ENCODE measurements at places on chromosomes 16 and 17.

- DNase-seq, result no peak
Observed at GRCh38 chr17:61753696-61754095, 109.6 kb downstream of the BRIP1 start.

- no peak for DNase-seq
Observed at GRCh38 chr17:61410141-61411010, 10.7 kb downstream of the TBX2 start.

GRCh38 chr17:40872416-40872815 is 5.4 kb upstream of the KRT12 start:
- DNase-seq, result no peak

- no peak for DNase-seq
Observed at GRCh38 chr16:49681217-49681883, 174.6 kb downstream of the ZNF423 start.

- no peak for DNase-seq
Observed at GRCh38 chr16:29791845-29792807, 1.6 kb downstream of the KIF22 start.

DNA sequence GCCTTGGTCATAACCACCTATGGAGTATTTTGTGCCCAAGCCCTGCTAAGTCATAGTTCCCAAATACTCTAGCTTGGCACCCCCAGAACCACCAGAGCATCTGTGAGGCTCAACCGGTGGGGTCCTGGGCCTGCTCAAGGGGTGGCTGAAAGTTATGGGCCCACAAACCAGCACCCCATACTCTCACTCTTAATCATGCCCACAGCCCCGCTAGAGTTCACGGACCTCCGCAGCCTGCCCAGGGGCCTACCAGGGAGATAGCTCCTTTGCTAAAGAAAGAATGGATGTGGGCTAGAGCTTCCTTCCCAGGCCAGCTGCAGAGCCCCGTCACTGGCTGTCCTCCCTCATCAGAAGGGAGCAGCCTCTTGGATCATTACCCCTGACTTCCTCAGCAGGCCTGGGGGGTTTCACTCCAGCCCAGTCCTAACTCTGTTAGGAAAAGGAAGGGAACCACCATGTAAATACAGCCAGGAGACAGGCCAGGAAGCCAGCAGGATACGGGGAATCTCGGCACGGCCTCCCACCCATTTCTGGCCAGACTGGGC is 1.4 kb downstream of the GIT1 start:
- no peak for DNase-seq

DNA sequence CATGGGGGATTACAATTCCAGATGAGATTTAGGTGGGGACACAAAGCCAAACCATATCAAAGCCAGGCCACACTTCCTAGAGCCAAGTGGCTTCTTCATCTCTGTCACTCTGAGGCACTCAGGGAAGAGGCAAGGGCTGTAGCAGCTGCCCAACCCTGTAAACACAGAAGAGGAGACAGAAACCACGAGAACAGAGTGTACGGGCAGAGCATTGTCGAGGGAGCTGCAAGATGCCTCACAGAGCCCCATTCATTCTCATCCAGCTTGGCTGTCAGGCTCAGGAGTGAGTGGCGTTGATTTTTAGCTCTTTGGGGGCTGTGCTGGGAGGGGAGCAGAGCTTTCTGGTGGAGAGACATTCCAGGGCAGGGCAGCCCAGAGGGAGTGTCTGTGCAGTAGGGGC is 117.2 kb upstream of the SALL1 start:
- no peak for DNase-seq

DNA sequence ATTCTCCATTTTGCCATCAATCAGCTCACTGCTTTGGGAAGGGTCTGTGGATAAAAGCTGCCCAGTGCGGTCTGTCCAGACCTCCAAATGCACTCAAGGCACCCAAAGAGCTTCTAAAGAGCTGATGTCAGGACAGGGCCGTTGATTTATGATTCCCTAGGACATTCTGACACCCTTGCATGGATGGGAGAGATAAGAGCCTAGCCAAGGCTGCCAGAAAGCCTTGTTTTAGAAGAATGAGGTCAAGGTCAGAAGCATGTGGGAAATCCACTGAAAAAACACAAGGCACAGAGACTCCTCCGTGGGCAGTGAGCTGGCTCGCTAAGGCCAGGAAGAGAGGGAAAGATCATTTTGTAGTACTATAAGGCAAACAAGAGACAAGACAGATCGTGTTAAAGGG is 214.0 kb downstream of the CDH11 start:
- DNase-seq, result no peak

DNA sequence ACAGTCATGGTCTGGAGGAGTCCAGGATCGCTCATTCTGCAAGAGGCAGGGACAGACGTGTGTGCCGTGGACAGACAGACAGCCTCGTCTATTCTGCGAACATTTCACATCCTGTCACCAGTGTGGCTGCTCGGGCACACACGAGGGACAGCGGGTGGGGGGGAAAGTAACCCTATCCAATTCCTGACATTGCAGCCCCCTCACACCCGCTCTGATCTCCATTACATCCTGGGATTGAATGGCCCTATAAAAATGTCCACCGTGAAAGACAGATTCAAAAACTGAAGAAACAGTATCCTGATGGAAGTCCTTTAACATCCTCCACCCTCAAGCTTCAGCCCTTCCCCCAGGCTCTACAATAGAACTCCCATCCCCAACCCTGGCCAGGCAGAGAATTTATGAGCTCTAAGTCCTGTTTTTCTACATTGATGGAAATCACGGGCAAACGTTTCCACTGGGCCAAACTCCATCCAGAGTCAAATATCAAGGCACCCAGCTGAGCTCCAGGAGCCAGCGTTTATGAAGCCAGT is 39.4 kb downstream of the HS3ST3A1 start:
- peak; percentile 93 for DNase-seq

- DNase-seq, result no peak
Observed at GRCh38 chr16:49857423-49858181, 1.7 kb upstream of the ZNF423 start.

GRCh38 chr17:82892899-82893565 is 53.2 kb upstream of the ZNF750 start:
- no peak for DNase-seq

- peak; percentile 70 for DNase-seq
Observed at GRCh38 chr16:50509521-50510341, 38.5 kb upstream of the NKD1 start.

DNA sequence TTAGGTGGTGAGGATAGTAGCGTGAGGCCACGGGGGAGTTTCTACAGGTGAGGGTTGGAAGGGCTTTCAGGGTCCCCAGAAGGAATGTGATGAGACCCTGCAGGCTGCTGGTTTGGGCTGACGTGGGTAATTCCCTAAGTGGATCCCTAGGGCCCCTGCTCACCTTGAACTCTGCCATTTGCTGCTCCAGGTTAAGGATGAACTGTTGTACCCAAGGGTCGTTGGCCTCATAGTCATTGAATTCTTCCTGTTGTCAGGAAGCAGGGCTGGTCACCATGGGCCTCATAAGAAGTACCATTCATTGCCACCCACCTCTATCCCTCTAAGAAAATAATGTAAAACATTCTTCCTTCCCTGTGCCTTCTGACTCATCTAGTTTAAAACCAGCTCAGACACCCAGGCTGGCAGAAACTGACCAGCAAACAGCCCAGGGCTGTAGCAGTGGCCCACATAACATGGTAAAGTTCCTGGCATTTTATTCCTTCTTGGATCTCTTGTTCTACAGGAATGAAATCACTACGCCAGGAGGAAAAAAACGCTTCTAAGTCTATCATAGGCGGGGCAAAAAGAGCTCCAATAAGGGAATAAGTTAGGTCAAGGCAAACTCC is 27.6 kb downstream of the FCSK start:
- DNase-seq, result no peak

DNA sequence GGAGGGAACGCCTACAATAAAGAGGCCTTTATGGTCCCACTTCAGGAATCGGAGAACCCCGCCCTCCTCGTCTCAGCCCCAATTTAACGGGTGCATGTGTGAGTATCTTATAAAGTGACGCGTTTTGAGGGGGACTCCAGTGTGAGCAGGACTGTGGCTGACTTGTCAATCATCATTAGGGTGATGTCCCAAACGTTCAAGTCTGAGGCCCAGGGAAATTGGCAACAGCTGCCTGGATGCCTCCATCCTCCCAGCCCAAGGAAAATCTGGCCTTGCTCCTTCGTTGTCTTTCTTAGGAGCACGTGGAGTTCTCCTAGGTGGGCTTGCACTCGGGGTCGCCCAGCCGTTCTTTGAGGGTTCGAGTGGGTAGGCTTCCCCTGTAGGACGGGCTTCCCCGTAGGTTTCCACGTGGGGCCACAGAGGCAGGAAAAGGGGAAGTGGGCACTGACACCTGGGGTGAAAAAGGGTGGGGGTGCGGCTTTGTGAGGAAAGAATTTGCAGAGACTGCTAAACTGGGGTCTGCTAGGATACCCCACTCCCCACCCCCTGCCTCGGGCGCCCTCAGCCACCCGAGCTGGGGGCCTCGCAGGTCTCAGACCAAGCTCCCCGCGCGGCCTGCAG is 561 bp upstream of the HERPUD1 start:
- DNase-seq, result no peak

DNA sequence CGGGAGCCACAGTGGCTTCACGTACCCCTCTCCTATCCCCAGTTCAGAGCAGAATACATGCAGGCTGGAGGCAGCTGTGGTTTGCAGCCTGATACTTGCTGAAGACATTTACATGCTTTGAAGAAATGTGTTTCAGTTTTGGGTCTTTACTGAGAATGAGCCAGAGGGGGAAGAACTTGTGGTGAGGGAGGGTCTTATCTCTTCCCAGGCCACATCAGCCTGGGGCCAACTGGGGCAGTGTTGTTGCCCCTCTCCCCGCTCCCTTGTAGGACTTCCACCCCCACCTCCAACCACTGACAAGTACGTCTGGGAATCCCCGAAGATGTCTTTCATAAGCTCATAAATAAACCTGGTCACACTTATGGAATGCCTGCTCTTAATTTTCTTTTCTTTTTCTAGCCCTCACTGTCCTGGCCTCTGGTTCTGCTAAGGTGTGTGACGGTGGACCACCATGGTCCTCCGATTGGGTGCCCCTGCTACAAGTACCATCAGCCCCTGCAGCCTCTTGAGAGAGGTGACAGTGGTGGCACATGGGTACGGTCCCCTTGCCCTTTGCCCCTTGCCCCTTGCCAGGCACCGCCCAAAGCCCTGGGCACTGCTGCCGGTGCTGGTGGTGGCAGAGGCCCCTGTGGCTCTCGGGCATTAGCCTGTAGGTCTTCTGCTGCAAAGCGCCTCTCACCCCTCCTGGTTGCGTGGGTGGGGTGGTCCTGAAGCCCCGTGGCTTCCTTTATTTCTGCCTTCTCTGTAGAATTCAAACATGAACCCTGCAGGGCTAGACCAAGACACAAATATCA is 144.8 kb upstream of the RPH3AL start:
- DNase-seq, result no peak

- DNase-seq, result no peak
Observed at GRCh38 chr17:50155115-50155819, 4.8 kb upstream of the PPP1R9B start.

- DNase-seq, result no peak
Observed at GRCh38 chr17:43665084-43665936, 3.6 kb upstream of the MEOX1 start.

GRCh38 chr17:34606763-34607162 is 27.4 kb downstream of the TMEM132E start:
- DNase-seq, result no peak

- DNase-seq, result no peak
Observed at GRCh38 chr16:49637933-49638672, 217.8 kb downstream of the ZNF423 start.

DNA sequence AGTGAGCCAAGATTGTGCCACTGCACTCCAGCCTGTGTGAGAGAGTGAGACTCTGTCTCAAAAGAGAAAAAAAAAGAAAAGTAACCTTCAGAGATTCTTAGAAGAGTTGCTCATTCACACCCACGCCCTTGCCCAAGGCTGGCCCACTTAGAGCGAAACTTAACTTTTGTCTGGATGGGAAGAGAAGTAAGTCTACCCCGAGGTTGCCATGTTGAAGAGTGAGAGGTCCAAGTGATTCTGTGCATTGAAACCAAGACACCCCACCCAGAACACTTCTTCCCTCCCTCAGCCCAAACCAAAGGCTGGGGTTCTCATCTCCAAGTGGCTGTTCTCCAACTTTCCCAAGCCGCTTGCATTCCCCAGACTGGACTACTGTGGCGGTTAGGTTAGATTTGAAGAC is 2.4 kb upstream of the CISD3 start:
- DNase-seq, result no peak

DNA sequence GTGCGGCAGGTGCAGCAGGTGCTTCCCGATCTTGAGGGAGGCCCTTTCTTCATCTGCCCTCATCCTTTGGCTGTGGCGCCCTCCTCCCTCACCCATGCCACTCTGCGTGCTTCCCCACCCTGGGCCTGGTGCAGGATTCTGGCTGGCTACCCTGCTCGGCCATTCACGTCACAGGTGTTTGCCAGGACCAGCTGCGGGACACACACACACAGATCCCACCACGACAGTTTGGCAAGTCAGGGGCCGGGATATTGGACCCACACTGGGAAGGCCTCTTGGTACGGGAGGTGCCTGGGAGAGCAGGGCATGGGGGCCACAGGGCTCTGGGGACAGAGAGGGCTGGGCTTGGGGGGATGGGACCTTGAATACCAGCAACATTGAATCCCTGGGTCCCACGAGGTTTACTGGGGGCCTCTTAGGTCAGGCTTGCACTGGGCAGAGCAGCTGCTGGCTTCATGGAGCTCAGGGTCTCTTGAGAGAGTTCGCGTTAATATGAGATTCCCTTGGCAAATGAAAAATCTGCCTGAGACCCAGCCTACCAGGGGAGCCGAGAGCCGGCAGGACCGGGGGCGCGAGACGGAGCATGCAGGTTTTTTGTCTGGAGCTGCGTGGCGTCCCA is 15.1 kb downstream of the ADCY7 start:
- DNase-seq, result no peak

DNA sequence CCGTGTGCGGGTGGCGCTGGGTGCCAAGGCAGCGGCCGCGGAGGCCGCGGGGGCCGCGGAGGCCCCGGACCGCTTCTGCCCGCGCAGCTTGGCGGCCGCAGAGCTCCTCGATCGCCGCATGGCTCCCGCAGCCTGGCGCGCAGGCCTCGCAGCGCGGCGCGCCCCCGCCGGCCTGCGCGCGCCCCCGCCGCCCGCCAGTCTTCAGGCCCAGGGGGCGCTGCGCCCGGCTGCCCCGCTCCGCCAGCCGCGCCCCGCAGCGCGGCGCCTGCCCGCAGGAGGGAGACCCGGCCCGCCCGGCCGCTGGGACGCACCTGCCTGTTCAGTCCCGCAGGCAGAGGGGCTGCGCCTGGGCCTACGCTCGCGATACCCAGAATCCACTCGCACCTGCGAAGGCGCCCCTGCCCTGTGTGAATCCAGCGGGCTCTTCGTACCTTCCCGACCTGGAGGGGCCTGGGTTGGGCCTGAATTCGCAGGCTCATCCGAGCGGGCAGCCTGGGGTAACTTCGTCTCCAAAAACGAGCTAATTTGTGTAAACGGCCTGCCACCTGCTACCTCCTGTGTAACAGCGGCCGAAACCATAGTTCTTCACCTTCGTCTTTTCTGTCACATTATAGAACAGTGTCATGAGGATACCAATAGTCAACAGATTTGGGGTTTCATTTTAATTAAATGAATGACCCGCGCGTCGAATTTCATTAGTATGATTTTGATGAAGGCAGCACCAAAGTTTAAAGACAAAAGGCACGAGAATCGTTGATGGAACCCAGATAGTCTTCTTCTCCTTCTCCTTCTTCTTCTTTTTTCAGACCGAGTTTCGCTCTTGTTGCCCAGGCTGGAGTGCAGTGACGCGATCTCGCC is at the start of gene CENPV:
CENPV (minus strand) TSS at position 153 of the 858 bp plus-strand sequence; CDS start at position 120, 33 bp downstream.
- DNase-seq, result no peak

Measured in vagina (tissue), 2 donors.